ENCODE measurements at places on chromosomes 1 and 21. TPM values are rescaled to one million over a fixed set of nuclear protein-coding genes. Genes with fewer than 3 reads are reported as not detected.

PRR9 gene
- total RNA-seq, result not detected

HPCAL4 gene
- 2.0 TPM for total RNA-seq

PRPF38B gene
- total RNA-seq, result 77.0 TPM

NBPF11 gene
- total RNA-seq, result 13.0 TPM

RSPH1 gene
- total RNA-seq, result not detected

NR5A2 gene
- total RNA-seq, result not detected

FGGY gene
- 6.4 TPM for total RNA-seq

KCNC4 gene
- total RNA-seq, result 7.3 TPM

SYT11 gene
- 6.2 TPM for total RNA-seq

MTOR gene
- 44.2 TPM for total RNA-seq

SPRR2B gene
- not detected for total RNA-seq

CHI3L2 gene
- 28.8 TPM for total RNA-seq

TNNT2 gene
- total RNA-seq, result not detected

OR13G1 gene
- total RNA-seq, result not detected

SLC44A3 gene
- total RNA-seq, result not detected

CFHR5 gene
- not detected for total RNA-seq

GNG4 gene
- total RNA-seq, result 0.63 TPM

KCNA2 gene
- total RNA-seq, result 3.5 TPM

LCE1D gene
- total RNA-seq, result not detected

CCDC185 gene
- total RNA-seq, result not detected

KRTAP10-4 gene
- not detected for total RNA-seq

UTS2 gene
- total RNA-seq, result not detected

UTP11 gene
- 29.6 TPM for total RNA-seq

SLC6A17 gene
- total RNA-seq, result not detected

COL8A2 gene
- total RNA-seq, result not detected

TMEM200B gene
- 0.10 TPM for total RNA-seq

ZNF683 gene
- total RNA-seq, result not detected

OR2T33 gene
- total RNA-seq, result not detected
